ENCODE measurements at places on chromosomes 11 and 22. TPM values are rescaled to one million over a fixed set of nuclear protein-coding genes. Genes with fewer than 3 reads are reported as not detected.

GRCh38 chr22:30240541-30241417 lies 5.8 kb downstream of the LIF start:
- peaks cover 25% of the 10 kb centered on the region for H3K36me3 ChIP-seq
- no peaks in the 10 kb centered on the region for H3K27me3 ChIP-seq
- peak overlapping the region; percentile 92 for H3K27ac ChIP-seq

DNA sequence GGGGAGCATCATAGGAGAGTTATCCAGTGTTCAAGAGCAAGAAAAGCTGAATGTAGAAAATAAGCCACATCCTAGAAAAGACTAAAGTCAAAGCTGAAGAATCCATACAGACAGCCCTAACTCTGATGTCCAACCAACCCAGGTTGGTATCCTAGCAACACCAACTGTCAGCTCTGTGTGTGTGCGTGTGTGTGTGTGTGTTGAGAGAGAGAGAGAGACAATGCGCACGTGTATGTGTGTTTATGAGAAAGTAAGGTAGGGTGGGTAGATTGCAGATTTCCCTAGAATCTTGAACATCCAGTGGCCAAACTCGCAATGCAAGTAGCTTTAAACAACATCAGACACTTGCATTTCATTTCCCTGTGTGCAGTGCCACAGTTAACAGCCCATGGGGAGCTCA lies 274.9 kb downstream of the FAM181B start:
- no peak overlapping the region for H3K4me3 ChIP-seq
- H3K36me3 ChIP-seq = no peaks in the 10 kb centered on the region
- no peaks in the 10 kb centered on the region for H3K27me3 ChIP-seq
- no peak overlapping the region for H3K27ac ChIP-seq
- DNase-seq = no peak
- H3K4me1 ChIP-seq = no peaks in the 10 kb centered on the region

GRCh38 chr11:10444725-10445315 lies 10.2 kb upstream of the AMPD3 start:
- no peaks in the 10 kb centered on the region for H3K36me3 ChIP-seq
- H3K4me3 ChIP-seq = no peak overlapping the region
- no peak overlapping the region for H3K27ac ChIP-seq
- H3K4me1 ChIP-seq = no peaks in the 10 kb centered on the region
- no peak for DNase-seq
- H3K27me3 ChIP-seq = peaks cover 4% of the 10 kb centered on the region

DNA sequence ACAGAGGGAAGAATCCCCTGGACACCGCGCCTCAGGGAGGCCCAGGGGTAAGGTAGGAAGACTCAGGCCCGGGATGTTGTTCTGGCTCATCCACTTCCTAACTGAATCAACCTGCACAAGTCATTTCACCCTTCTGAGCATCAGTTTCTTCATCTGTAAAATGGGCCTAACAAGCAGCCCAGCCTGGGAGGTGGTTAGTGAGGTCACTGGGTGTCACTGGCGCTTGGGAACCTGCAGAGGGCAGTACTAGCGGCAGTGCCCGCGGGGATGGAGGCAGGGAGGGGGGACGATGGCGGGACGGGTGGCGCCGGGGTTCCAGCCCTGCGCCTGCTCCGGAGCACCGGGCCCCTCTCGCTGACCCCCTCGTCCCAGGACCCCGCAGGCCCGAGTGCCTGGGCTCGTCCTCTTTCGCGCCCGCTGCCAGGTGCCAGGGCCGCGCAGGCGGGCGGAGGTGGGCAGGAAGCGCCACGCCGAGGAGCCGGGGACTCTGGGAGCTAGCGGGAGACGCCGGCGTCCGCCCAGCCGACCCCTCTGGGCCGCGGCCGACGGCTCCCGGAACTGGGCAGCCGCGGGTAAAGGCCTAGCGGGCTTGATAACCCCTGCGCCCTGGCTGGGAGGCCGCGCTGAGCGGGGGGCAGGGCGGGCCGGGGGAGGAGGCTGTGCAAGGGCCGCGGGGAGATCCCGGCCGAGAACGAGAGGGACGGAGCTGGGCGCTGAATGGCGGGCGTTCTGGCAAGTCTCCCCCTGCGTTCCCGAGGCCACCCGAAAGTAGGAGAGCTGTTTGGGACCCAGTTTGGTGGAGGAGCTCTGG lies at the start of gene NLRX1:
Gene NLRX1, plus strand, starts transcription at position 255 of the 811 bp plus-strand sequence. CDS start 2,679 bp downstream, outside the sequence.
- peak within 1 kb of the TSS; percentile 61 for H3K4me3 ChIP-seq
- H3K27ac ChIP-seq = peak within 1 kb of the TSS; percentile 51
- peaks cover 15% of the 10 kb centered on the region for H3K4me1 ChIP-seq
- no peaks in the 10 kb centered on the region for H3K36me3 ChIP-seq
- no peaks in the 10 kb centered on the region for H3K27me3 ChIP-seq

DNA sequence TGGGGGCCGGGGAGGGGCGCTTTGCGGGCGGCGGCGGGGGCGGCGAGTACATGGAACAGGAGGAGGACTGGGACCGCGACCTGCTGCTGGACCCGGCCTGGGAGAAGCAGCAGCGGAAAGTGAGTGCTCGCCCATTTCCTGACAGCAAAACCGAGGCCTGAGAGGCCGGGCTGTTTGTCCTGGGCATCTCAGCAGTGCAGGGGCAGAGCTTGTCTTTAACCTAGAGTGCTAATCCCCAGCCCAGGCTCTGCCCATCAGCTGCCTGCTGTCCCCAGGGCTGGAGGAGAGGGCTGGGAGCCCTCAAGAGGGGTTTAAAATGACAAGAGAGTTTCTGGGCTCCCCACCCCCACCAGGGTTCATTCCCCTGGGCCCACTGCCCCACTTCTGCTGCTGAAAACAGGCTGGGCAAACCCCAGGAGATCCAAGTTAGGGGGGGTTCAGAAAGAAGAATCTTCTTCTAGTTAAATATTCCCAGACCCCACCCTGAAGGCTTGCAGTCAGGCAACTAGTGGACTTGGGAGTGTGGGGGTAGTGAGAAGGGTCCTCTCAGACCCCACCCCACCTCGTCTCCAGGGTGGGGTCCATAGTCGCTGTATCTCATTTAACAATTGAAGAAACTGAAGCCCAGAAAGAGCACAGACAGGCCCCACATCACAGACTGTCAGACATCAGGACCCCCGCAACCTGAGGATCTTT lies 411 bp downstream of the ACTN3 start:
- H3K27ac ChIP-seq = no peak overlapping the region
- peaks cover 28% of the 10 kb centered on the region for H3K4me1 ChIP-seq
- no peak for DNase-seq

GRCh38 chr11:72343006-72343756 lies 91.2 kb downstream of the CLPB start:
- no peak overlapping the region for H3K4me3 ChIP-seq
- peak; percentile 19 for DNase-seq
- no peak overlapping the region for H3K27ac ChIP-seq
- no peaks in the 10 kb centered on the region for H3K36me3 ChIP-seq

DNA sequence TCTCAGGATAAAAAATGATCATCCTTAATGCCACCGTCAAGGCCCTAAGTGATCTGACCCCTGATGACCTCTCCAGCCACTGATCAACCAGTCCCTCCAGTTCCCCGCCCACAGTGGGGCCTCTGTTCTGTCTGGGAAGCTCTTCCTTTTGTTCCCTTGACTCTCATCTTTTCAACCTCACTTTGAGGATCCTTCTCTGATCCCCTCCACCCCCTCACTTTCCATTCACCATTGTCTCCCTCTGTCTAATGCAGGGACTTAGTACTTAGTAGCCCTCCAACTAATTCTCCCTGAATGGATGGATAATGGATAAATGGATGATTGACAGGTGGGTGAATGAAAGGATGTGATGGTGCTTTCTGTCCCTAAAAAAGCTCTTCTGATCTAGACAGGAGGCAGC lies 45.6 kb downstream of the C11orf58 start:
- no peak overlapping the region for H3K27ac ChIP-seq
- H3K4me3 ChIP-seq = no peak overlapping the region
- no peak for DNase-seq
- peaks cover 23% of the 10 kb centered on the region for H3K4me1 ChIP-seq

DNA sequence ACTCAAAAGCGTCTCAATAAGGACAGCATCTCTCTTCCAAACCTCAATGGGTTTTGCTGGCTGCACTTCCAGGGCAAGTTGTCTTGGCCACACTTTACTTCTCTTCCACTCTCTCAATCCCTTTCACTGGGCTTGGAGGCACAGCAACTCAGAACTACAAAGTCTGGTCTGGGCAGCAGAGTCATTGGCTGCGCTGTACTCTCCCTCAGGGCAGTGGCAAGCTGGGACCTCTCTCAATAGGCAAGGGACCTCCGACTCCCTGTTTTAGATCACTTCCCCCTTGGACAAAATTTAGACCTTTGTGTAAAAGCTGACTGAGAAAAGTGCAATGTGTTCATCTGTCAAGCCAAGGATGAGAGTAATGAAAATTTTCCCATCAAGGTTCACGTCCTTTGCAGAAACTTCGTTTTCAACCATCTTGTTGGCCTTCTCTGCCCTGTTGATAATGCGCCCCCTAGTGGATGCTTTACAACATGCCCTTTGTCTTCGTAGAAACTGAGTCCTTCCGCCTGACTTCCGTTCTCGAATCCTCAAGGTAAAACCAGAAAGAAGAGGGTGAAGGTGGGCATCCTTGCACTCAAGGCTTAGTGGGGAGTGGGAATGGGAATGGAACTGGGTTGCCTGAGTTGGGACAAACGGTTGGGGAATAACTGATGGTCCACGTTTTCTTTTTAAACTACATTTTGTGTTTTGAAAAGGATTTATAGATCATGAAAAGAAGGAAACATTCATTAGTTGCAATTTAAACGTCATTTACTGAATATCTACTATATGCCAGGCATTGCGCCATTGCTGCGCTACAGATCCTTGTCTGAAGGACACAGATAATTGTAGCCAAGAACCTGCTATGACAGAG lies 99.1 kb downstream of the CD44 start:
- no peak overlapping the region for H3K27ac ChIP-seq
- no peak overlapping the region for H3K4me3 ChIP-seq
- H3K4me1 ChIP-seq = peaks cover 18% of the 10 kb centered on the region
- no peak for DNase-seq
- no peaks in the 10 kb centered on the region for H3K27me3 ChIP-seq

- H3K36me3 ChIP-seq = no peaks in the 10 kb centered on the region
- peaks cover 5% of the 10 kb centered on the region for H3K27me3 ChIP-seq
- DNase-seq = no peak
Measured at GRCh38 chr22:22770280-22770871, 117.2 kb upstream of the IGLL5 start.

GRCh38 chr22:24325105-24325757 lies 54.6 kb downstream of the SPECC1L start:
- no peaks in the 10 kb centered on the region for H3K27me3 ChIP-seq
- DNase-seq = peak; percentile 82
- H3K4me3 ChIP-seq = no peak overlapping the region
- no peaks in the 10 kb centered on the region for H3K4me1 ChIP-seq
- H3K27ac ChIP-seq = no peak overlapping the region
- H3K36me3 ChIP-seq = peaks cover 25% of the 10 kb centered on the region

GRCh38 chr11:17533778-17534415 lies 10.3 kb downstream of the USH1C start:
- no peak overlapping the region for H3K27ac ChIP-seq
- peaks cover 4% of the 10 kb centered on the region for H3K4me1 ChIP-seq
- no peak for DNase-seq
- H3K27me3 ChIP-seq = peaks cover 19% of the 10 kb centered on the region
- no peak overlapping the region for H3K4me3 ChIP-seq

- no peaks in the 10 kb centered on the region for H3K36me3 ChIP-seq
- peaks cover 3% of the 10 kb centered on the region for H3K4me1 ChIP-seq
- H3K27me3 ChIP-seq = no peaks in the 10 kb centered on the region
- H3K27ac ChIP-seq = no peak overlapping the region
Measured at GRCh38 chr11:2088284-2088683, 50.9 kb downstream of the IGF2 start.

- H3K4me3 ChIP-seq = no peak overlapping the region
- peaks cover 4% of the 10 kb centered on the region for H3K4me1 ChIP-seq
- DNase-seq = no peak
- H3K27me3 ChIP-seq = no peaks in the 10 kb centered on the region
- H3K27ac ChIP-seq = no peak overlapping the region
Measured at GRCh38 chr11:46808799-46809431, 37.2 kb downstream of the CKAP5 start.

GRCh38 chr11:130778026-130778425 lies 138.3 kb downstream of the SNX19 start:
- H3K4me3 ChIP-seq = no peak overlapping the region
- peaks cover 37% of the 10 kb centered on the region for H3K4me1 ChIP-seq
- no peak overlapping the region for H3K27ac ChIP-seq
- no peaks in the 10 kb centered on the region for H3K27me3 ChIP-seq

DNA sequence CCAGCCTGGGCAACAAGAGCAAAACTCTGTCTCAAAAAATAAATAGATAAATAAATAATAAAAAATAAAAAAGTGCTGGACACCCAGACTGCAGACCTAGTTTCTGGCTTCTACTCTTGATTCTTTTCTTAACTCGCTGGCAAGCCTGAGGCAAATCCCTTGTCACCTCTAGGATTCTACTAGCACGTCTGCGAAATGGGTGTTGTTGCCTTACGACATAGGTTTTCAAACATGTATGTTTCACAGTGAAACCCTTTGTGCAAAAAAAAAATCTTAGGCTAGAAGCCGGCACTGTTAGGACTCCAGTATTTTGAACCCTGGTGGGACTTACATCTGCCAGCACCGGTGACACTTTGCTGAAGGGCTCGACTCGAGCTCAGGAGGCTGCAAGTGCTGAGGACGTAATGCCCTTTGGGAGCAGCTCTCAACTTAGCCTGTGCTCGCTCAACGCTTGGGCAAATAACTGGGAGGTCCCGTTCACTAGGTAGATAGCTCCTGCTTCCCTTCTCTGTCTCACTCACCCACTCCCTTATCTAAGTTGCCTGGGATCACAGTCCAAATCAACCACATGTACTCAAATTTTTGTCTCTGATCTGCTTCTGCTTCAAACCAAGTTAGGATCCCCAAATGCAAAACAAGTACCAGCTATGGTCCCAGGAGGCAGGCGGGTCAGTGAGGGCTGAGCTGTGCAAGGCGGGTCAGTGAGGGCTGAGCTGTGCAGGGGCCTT lies 34.7 kb upstream of the MYH9 start:
- H3K27ac ChIP-seq = no peak overlapping the region
- no peaks in the 10 kb centered on the region for H3K36me3 ChIP-seq
- no peak overlapping the region for H3K4me3 ChIP-seq
- H3K4me1 ChIP-seq = peaks cover 26% of the 10 kb centered on the region
- no peak for DNase-seq

GRCh38 chr11:57515332-57516060 lies at the start of gene SLC43A1:
SLC43A1 (minus strand) TSS chr11:57515702; CDS start chr11:57514111, 1,591 bp downstream.
- H3K27ac ChIP-seq = no peak within 1 kb of the TSS
- H3K27me3 ChIP-seq = no peaks in the 10 kb centered on the region
- no peaks in the 10 kb centered on the region for H3K36me3 ChIP-seq
- peak within 1 kb of the TSS; percentile 73 for H3K4me3 ChIP-seq

DNA sequence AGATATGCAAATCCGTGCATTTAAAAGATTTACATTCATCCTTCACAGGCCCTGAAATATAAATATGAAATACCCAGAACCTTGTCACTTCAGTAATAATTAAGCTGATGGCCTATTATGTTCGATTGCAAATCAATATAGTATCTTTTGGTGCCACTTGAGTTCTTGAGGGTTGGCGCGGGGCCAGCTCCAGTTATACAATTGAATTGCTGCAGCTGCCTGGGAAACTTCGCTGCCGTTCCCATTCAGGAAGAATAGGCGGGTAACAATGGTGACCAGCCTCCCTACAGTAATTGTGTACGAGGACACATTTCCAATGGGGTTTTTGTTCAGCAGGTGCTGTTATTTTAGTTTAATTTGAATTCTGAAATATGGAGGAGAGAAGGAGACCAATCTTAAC lies 451.2 kb downstream of the INSC start:
- H3K36me3 ChIP-seq = no peaks in the 10 kb centered on the region
- DNase-seq = no peak
- no peaks in the 10 kb centered on the region for H3K4me1 ChIP-seq
- no peaks in the 10 kb centered on the region for H3K27me3 ChIP-seq

- no peak for DNase-seq
- no peak overlapping the region for H3K4me3 ChIP-seq
- peaks cover 13% of the 10 kb centered on the region for H3K27me3 ChIP-seq
- no peak overlapping the region for H3K27ac ChIP-seq
- H3K36me3 ChIP-seq = no peaks in the 10 kb centered on the region
Measured at GRCh38 chr11:45444796-45445195, 158.7 kb upstream of the SYT13 start.

Gene MUC15
- total RNA-seq = 0.16 TPM

Gene PGA5
- 0.79 TPM for total RNA-seq

All from astrocyte (in vitro differentiated cells and primary cell).